RKO (cell line): ENCODE measurements at places on chromosomes 1 and 21.

- DNase-seq = peak; percentile 94
Measured at GRCh38 chr1:33055210-33056008, 18.7 kb upstream of the AK2 start.

DNA sequence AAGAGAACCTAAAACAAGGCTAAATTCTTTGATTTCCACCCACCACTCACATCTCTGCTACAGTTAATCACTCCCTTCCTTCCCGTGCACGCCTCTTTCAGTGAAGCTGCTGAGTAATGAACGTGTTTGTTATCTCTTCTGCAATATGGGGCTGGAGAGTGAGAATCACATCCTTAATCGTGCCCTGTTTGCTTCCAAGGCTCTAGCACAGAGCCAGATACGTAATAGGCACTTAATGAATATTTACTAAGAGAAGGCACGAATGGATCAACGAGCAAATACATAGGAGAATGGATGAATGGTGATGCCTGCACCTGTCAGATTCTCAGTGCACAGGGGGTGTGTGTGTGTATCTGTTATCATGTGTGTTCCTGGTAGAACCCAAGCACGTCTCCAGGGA lies 22.1 kb upstream of the FAM43B start:
- no peak for DNase-seq

GRCh38 chr1:201430776-201431175 lies 9.2 kb upstream of the TNNI1 start:
- DNase-seq = no peak

DNA sequence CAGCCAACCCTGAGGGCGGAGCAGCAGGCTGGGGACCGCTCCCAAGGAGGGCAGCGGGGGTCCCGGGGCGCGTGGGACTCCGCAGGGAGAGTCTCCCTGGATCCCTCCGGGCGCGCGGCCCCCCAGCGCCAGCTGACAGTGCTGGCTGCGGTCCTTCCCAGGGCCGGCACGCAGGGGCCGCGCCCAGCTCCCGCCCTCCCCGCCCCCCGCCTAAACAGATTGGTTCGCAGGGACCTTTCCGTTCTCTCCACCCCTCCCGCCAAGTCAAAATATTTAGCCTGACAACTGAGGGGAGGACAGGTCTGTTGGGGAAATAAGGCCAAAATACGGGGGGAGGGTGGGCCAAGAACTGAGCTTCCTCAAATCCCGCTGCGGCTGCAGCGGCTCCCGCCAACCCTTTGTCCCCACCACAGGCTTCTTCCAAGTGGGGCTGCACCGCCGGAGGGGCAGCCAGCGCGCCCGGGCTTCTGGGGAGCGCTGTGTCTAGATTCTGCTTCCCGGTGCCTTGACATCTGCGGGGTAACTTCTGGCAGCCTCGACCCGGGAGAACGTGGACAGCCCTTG lies at the start of gene INSRR:
INSRR (minus strand) TSS at position 159 of the 564 bp plus-strand sequence. CDS start 496 bp downstream, outside the sequence.
- DNase-seq = no peak

GRCh38 chr21:45318556-45319404 lies 31.1 kb upstream of the POFUT2 start:
- no peak for DNase-seq

- DNase-seq = no peak
Measured at GRCh38 chr1:18747671-18748070, 111.8 kb downstream of the TAS1R2 start.

GRCh38 chr1:12662556-12662955 lies 18.7 kb downstream of the AADACL4 start:
- no peak for DNase-seq

DNA sequence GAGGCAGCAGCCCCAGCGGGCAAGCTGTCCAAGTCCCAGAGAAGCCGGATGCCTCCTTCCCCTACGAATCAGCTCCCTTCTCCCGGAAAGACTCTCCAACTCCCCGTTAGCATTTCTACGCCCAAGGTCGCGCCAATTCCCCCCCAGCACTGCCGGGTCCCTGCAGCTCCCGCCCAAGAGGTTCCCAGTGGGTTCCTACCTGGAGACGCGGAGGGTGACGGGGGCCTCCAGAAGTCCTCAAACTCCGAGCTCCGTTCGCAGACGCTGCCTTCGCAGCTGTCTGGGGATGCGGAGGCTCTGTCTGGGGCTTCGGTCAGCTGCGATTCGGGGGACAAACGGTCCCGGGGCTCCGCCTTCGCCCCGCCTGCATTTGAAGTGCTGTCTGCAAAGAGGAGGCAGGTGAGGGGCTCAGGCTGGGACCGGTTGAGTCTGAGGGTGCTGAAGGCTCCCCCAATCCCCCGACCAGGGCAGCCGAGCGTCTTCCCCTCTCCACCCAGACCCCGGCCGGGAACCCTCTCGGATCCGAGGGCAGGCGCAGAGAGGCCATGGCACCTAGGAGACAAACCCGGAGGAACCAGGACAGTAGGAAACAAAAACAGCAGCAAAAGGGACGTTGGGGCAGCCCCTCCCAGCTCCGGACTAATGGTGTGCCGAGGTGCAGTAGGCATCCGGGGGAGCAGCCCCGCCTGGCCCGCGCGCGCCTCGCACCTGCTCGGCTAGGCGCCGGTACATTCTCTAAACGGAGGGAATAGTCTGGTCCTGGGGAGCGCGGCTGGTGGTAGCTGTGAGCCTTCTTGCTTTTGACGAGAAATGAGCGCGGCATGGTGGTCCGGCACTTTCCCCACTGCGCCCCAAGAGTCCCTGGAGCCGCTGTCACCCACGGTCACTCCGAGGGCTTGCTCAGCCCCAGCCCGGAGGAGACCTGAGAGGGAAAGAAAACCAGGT lies 3.8 kb downstream of the GFI1 start:
- no peak for DNase-seq

DNA sequence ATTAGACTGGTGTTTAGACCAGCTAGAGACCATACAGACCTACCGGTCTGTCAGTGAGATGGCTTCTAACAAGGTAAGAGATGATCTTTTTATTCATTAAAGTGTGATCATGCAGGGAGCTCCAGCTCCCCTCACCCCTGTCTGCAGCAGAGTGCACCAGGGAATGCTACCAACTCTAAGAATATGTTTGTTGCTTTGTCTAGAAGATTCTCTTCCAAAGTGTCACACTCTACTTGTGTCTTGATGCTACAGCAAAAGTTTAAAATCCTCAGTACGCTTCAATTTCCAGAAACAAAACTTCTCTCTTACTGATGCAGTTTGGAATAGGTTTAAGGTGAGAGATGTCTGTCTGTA lies 201.4 kb upstream of the SGIP1 start:
- no peak for DNase-seq

- no peak for DNase-seq
Measured at GRCh38 chr1:91697861-91698260, 188.1 kb downstream of the TGFBR3 start.

DNA sequence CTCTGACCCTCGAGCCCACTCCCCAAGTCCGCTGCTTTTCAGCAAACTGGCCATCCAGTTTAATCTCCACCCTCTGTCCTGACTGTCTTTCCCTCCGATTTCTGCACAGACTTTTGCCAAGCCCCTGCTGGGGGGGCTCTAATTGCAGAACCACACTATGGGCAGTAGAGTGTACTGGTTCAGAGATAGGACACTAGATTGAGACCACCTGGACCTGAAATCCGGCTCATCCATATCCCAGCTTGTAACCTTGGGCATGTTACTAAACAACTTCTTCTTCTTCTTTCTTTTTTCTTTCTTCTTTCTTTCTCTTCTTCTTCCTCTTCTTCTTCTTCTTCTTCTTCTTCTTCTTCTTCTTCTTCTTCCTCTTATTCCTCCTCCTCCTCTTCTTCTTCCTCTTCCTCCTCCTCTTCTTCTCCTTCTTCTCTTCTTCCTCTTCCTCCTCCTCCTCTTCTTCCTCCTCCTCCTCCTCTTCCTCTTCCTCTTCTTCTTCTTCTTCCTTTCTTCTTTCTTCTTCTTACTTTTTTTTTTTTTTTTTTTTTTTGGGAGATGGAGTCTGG lies 7.7 kb downstream of the LRRC71 start:
- no peak for DNase-seq

GRCh38 chr1:242784807-242785206 lies 260.3 kb upstream of the PLD5 start:
- no peak for DNase-seq

- DNase-seq = peak; percentile 37
Measured at GRCh38 chr1:39789571-39790110, 976 bp upstream of the BMP8B start.

- peak; percentile 77 for DNase-seq
Measured at GRCh38 chr1:23102289-23102688, 66.4 kb downstream of the LUZP1 start.

GRCh38 chr1:11645670-11646265 lies 8.5 kb downstream of the FBXO2 start:
- DNase-seq = peak; percentile 79

GRCh38 chr1:227316456-227316855 lies 1.8 kb downstream of the CDC42BPA start:
- DNase-seq = peak; percentile 54

- peak; percentile 93 for DNase-seq
Measured at GRCh38 chr1:23779826-23780371, 1.7 kb downstream of the PITHD1 start.

- DNase-seq = no peak
Measured at GRCh38 chr1:51946300-51946699, 44.2 kb downstream of the RAB3B start.

DNA sequence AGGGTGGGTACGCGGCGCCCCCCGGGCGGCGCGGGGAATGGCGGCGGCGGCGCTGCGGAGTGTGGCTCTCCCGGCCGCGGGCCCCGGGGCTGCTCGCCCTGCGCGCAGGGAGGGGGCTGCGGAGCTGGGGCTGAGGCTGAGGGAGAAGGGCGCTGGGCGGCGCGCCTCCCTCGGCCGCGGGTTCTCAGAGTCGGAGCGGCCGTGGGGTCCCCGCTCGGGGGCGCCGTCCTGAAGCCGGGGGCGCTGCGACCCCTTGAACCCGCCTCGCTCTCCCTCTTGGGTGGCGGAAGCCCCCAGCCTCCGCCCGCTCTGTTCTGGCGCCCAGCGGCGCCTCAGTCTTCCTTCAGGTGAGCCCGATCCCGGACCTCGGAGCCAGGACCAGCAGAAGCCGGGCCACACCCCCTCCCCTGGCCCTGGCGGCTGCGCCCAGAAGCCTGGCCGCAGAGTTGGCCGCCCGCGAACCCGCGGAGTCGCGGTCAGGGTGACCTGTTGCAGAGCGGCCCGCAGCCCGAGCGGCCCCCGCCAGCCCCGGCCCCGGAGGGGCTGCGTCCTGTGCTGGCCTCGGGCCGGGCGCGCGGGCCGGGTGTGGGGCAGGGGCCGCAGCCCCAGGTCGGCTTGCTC lies 532 bp downstream of the RALGPS2 start:
- peak; percentile 55 for DNase-seq

GRCh38 chr1:19062258-19063029 lies 106.0 kb upstream of the IFFO2 start:
- no peak for DNase-seq

DNA sequence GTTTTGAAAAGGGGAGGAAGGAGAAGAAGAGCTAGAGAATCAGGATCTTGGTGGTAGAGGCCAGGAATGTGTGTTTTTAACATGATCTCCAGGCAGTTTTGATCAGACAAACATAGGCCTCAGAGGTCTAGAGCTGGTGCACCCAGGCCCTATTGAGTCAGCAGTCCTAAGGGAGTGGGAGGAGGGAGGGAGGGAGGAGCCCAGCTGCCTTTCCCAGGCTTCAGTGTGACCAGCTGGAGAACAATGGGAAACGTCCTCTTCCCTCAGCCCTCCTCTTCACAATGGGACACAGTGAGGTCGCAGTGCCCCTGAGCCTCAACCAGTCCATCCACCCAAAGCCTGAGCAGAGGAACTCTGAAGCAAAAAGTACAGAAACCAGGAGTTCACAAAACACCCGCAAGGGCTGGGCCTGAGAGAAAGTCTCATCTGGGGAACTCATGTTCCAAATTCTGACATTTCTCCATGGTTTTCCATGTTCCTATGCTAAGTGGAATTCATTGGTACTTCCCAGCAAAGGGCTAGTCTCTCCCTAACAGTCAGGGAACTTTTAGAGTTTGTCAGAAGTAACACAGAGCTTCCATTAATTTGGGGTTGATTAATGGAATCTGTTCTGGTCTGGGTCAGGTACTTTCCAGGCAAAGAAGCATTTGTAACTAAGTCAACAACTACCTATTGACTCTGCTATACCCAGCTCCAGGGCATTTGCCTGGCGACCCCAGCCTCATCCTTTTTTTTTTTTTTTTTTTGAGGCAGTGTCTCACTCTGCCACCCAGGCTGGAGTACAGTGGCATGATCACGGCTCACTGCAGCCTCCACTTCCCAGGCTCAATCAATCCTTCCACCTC lies 37.5 kb downstream of the ELAPOR1 start:
- peak; percentile 22 for DNase-seq

- DNase-seq = peak; percentile 22
Measured at GRCh38 chr1:204073837-204074273, 940 bp downstream of the SOX13 start.

DNA sequence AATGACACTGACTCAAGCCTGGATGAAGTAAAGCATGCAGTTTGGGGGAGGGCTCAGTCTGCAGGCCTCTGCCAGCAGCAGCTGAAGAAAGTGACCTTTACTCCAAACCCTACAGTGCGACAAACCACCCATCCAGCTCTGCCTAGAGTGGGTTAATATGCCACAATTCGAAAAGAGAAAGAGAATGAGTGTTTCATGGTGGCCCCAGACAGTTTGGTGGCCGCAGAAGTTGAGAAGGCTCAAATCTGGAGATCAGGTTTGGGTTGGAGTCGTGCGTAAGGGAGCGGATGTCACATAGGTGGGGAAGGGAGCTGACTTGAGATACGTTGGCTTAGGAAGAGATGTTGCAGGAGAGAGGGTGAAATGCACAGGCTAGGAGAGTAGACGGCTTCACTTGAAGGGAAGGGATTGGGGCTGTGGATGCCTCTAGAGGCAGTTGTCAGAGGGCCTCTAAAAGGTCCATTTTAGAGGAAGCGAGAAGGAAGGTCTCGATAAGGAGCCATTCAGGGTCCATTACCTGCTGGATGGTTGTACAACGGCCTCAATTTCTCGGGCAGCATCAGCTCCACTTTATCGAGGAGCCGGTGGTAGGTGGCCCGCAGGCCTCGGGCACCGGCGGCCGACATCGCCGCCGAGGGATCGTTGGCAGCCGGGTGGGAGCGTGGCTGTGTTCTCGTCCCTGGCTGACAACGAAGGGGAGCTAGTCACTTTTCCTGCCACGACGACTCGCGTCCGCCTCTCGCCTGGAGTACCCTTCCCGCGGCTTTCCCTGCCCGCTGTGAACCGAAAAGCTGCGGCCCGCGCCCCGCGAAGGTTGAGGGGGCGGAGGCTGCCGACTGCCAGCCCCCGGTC lies 1.0 kb upstream of the DCAF6 start:
- peak; percentile 73 for DNase-seq

GRCh38 chr1:117821774-117822482 lies 107.5 kb downstream of the GDAP2 start:
- DNase-seq = peak; percentile 45

DNA sequence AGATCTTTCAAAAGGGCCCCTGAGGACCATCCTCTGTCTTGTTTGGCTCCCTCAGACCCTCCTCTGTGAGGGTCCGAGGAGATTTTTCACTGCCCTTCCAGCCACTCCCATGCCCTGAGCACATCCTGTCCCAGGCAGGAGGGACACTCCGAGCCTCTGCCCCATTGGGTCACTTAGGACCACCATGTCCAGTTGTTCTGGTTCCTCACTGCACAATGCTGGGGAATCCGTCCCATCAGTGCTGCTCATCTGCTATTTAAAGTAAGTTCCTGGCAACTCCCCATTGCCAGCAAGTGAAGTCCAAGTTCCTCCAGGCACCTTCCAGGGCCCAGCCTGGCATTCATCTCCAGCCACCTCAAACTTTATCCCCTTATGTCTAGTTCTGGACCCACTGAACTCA lies 117.5 kb upstream of the GRIK3 start:
- DNase-seq = no peak

GRCh38 chr1:245019910-245020486 lies 134.8 kb upstream of the KIF26B start:
- DNase-seq = no peak
